ENCODE measurements at places on chromosomes 2 and 18.
A peak's percentile ranks its signal among the peaks of the same experiment; 100 is the strongest.

DNA sequence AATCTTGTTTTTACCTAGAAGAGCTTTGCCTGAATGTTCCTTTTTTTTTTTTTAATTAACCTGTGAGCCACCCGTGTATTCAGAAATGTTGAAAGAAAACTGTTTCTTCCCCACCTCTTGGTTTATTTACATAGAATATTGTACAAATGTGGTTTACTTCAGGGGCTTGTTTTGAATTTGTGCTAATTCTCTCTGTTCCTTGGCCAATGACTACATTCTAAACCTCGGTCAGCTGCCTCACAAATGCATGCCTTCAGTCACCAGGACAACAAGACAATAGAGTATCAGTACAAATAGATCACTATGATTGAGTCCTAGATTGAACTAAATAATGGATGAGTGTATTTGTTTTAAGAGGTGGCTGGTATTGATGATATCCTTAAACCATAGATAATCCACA lies 36.0 kb downstream of the AGFG1 start:
- no peak for DNase-seq

GRCh38 chr2:30622452-30622851 lies 175.4 kb downstream of the LCLAT1 start:
- DNase-seq: no peak

- no peak for DNase-seq
Measured at GRCh38 chr2:146777181-146777580, 1067.6 kb upstream of the ACVR2A start.

GRCh38 chr2:101558740-101559525 lies 84.0 kb upstream of the RFX8 start:
- DNase-seq: no peak

DNA sequence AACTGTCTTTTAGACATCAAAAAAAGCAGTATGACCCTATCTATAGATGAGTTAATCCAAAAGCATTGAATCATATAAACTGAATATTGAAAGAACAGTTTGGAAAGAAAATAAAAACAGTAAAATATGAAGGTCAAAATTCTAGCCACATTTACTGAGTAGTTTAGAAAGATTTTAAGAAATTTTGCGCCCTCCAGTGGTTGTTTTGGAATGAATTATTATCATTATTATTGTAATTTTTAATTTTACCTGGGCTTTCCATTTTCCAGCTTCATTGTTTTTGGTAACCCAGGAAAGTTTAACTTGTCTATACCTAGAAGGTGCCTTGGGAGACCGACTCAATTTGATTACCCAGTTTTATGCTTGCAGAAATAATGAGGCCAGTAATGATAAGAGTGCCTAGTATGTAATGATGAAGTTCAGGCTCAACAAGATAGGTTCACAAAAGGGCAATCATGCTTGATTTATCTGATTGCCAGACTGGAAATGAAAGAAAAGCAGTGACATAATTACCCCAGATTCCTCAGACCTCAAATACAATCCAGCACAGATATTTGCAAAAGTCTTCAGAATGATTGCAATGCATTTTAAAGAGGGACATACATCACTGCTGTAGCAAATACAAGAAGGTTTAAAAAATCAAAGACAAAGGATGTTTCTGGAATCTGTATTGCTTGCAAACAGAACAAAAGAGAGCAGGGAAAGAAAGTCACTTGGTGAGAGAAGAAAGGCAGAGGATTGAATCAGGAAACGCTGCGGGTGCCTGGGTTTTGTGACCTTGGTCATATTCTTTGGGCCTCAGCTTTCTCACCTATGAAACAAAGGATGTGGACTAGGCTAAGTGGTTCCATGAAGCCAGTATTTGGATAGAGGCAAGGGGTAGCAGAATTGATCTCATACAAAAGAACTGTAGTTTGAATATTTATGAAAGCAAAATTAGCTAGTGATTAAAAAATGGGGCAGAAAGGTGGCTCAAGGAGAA lies 153.8 kb downstream of the MAP2 start:
- peak; percentile 23 for DNase-seq

DNA sequence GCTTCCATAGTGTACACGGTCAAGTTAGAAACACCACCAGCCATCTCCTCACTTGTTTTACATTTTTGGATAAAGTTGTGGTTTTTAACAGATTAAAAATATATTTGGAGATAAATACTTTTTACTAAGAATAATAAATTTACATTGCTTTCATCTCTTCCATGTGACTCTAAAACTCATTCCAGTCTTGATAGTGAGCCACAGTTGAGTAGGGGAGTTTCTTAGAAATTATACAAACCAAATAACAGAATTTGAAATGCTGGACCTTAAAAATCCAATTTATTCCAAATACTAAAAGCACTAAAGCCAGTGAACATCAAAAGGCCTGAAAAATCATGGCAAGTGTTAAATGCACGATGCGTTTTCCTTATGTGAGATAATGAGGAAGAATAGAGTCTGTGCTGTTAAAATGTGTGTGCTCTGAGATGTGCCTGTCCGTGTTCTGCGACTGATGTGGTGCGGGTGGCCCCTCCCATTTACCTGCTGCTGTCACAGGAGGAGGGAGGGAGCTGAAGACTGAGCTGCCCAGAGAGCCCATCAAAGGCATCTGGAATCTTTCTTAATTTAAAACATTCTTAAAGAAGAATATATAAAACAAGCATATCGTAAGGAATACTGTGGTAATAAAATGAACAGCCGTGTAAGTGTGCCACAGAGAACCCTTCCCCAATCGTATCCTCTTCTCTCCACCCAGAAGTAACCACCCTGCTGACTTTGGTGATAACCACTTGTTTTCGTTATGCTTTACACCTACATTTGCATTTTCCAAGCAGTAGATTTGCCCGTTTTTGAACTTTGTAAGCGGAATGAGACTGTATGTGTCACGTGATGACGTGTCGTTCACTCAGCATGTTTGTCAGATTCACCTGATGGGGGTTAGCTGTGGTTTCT lies 57.0 kb upstream of the TXNDC2 start:
- no peak for DNase-seq

DNA sequence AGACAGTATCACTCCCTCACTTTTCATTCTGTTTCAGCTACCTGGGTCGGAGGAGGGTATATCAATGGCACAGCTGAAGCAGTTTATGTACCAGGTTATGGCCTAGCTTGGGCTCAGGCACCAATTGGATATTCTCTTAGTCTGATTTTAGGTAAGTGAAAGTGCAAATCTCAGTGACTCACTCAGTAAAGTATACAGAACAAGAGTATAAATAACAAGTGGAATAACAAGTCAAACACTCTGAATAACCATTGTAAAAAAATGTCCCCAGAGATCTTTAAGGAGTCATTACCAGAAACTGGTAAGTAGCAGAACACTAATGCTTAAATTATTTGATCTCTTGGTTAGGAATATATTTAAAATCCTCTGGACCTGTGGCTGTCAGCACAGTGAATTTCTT lies 5.7 kb downstream of the SLC5A7 start:
- DNase-seq: no peak

DNA sequence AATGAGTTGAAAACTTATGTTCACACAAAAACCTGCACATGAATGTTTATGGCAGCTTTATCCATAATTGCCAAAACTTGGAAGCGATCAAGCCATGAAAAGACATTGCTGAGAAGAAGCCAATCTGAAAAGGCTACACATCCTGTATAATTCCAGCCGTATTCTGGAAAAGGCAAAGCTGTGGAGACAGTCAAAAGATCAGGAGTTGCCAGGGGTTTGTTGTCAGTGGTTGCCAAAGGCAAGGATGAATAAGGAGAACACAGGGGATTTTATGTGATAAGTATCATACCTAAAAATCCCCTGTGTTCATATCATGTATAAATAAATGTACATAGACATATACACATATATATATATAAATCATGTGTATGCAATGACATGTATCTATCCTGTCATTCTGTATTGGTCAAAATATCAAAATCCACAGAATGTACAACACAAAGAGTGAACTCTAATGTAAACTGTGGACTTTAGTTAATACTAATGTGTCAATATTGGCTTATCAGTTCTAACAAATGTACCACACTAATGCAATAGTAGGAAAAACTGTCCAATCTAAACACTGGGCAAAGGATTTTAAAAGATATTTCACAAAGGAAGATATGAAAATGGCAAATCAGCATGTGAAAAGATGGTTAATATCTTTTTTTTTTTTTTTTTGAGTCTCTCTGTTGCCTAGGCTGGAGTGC lies 75.8 kb downstream of the PTRHD1 start:
- DNase-seq: no peak

- no peak for DNase-seq
Measured at GRCh38 chr18:785242-785641, 26.8 kb downstream of the YES1 start.

DNA sequence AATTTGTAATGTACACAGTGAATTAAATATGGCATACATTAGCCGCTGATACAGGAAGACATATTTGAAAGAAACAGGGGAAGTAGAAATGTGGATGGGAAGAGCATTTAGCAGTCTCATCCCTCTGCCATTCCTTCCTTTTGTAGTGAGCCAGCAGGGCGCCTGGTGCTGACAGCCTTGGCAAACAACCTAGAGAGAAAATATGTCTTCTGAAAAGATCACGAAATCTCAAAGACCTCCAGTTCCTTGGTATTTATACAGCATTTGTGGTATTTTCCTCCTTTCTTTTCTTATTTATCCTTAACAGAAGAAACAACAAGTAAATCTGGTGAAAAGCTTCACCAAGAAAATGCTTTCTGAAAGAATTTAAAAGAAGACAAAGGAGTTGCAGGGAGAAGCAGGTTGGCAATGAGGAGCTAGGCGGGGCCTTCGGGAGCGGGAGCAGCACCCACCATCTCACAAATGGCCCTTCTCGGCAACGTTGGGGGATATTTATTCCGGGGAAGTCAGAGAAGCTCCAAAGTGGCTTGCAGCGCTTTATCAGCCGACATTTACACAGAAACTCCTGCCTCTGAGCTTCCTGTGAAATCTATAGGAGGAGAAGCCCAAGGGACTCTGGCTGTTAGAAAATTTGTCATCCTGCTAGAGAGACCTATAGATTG lies 406.1 kb upstream of the NRP2 start:
- DNase-seq: no peak

DNA sequence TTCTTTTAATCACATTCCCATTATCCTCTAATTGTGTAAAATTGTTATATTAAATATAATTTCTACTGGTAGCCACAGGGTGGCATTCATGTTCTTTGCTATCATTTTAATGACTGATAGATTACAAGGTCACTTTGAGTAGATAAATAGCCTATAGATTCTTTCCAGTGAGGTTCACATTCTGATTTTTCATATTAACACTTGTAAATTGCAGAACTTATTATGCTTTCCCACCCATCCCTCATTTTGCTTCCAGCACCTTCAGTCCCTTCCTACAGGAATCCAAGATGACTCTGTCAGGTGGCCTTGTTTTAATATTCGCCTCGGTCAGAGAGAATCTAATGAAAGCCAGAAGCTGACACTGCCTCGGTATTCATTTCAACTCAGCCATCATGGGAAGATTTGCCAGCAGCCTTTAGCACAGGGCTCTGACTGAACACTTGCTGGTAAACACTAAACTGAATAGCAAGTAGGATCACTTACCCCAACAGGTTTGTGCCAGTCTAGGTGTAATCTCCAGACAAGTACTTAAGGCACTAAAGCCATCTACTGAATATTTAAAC lies 101.2 kb upstream of the FSHR start:
- DNase-seq: no peak

DNA sequence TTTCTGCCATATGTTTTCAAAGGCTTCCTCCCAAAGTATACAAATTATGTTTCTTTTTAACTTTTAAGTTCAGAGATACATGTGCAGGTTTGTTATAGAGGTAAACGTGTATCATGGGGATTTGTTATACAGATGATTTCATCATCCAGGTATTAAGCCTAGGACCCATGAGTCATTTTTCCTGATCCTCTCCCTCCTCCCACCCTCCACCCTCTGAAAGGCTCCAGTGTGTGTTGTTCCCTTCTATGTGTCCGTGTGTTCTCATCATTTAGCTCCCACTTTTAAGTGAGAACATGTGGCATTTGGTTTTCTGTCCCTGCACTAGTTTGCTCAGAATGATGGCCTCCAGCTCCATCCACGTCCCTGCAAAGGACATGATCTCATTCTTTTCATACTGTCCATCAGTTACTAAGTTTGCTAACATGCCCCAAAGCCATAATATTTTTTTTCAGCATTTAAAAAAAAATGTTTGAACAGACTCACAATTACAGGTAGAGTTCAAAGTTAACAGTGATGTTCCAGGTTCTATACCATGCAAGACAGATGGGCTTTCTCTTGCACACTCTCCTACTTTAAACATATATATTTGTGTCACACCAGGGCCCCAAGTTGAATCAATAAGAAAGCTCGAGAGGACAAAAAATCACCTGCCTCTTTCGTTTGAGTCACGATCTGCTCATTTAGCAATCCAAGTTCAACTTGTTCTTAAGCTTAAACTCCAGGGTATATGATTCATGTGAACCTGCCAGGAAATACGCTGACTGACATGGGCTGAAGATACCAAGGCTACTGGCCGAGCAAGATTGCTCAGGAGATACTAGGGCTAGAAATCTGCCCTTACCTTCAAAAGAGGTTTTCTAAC lies 77.6 kb downstream of the AP1S3 start:
- no peak for DNase-seq

DNA sequence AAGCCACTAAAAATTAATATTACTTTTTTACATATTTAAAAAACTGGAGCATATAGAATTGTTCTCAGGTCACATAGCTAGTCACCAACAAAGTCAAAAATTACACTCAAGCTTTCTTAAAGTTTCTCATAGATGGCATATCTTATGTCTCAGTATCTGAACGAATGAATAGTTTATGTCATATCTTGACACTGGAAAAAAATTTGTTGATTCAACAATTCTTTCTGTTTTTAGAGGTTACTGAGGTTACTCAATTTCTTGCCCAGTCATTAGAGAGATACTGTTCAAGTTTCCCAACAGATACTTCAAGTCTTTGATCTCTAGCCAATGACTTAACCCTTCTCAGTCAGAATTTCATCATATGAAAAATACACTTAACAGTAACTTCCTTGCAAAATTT lies 113.1 kb upstream of the XIRP2 start:
- DNase-seq: no peak

- peak; percentile 34 for DNase-seq
Measured at GRCh38 chr18:13530879-13531387, 195.4 kb downstream of the FAM210A start.

DNA sequence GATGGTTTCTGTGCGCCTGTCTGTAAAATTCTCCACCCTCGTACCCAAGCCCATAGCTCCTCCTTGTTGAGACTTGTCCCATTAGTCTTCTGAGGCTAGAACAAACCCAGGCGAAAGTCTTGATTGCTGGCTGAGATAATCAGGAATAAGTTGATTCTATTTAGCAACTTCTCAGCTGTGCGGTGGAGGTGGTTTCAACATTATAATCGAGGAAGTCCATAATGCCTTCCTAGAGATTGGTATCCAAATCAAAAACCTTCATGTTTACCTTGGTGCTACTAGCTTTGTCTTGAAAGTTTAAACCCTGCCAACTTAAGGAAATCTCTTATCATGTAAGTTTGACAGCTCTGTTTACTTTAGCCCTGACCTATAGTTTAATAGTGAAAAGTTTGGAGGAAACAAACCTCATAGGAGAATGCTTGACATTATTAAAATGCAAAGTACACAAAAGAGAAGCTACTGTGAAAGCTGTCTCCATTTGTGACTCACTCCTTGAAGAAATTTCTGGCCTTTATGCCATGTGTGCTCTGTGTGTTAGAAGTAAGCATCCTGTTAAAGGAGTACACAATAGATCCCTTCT lies 36.6 kb upstream of the DSC1 start:
- no peak for DNase-seq

Measured in OCI-LY7 (cell line).